ENCODE measurements at places on chromosomes 12 and 14. TPM values are rescaled to one million over a fixed set of nuclear protein-coding genes. Genes with fewer than 3 reads are reported as not detected.

- no peaks in the 10 kb centered on the region for H3K36me3 ChIP-seq
- H3K27ac ChIP-seq, result no peak overlapping the region
- H3K27me3 ChIP-seq, result peaks cover 18% of the 10 kb centered on the region
- no peak overlapping the region for H3K4me3 ChIP-seq
Observed at GRCh38 chr14:99944241-99944651, 121.0 kb upstream of the EVL start.

DNA sequence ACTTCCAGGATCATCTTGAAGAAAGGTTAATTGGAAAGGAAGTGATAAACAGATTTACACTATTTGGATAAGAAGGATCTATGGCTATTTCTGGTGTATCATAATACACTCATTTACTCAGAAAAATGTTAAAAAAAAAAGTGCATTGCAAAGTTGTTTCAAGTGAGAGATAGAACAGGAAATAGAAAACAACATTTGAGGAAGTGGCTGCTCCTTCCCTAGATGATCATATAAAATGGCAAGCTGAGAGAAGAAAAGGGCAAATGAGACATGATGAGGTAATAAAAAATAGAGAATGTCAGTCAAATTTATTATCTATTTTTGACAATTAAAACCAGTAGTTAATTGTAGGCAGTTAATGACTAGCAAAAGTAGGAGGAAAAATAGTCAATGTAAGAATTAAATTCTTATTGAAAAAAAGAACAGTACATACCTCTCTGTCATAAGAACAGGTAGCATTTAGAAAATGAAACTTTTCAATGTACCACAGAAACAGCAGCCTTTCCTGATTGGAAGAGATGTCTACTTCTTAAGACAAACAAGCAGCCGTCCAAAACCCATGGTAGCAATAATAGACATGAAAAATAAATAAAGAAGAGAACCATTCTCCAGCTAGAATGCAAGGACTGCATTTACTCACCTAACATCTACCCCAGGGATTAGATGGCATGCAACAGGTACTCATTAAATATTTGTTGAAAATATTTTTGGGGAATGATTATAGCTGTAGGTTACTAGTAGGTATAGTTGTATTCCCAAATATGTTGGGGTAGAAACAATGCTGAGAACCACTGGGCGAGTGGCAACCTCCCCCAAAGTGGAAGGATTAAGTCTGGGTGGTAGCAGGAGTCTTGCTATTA, 63.9 kb upstream of the GRIP1 start:
- no peaks in the 10 kb centered on the region for H3K27me3 ChIP-seq
- DNase-seq, result no peak
- H3K36me3 ChIP-seq, result no peaks in the 10 kb centered on the region
- peaks cover 23% of the 10 kb centered on the region for H3K4me1 ChIP-seq
- H3K27ac ChIP-seq, result no peak overlapping the region
- H3K4me3 ChIP-seq, result no peak overlapping the region

DNA sequence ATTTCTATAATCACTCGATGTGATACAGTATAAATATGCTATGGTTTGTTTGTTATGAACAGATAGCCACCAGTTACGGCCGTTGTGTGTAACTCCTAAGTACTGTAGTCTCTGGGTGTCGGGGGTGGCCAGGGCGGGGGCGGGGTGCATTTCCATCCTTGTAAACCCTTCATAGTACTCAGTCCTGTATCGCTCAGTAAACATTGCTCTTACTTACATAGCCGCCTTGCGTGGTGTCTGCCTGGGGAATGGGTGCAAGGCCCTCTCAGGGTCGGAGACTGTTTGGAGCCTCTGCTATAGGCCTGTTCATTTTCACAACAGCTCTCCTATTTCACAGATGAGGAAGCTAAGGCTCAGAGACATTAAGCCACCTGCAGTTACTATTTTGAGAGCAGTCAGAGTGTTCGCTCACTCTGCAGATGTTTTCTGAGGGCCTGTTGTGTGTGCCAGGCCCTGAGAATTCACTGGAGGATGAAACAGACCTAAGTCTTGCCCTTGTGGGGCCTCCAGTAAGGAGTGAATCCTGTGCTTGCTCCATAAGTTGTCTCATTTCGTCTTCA, 42.5 kb downstream of the JDP2 start:
- DNase-seq, result no peak
- no peak overlapping the region for H3K4me3 ChIP-seq
- H3K27me3 ChIP-seq, result no peaks in the 10 kb centered on the region
- H3K36me3 ChIP-seq, result peaks cover 24% of the 10 kb centered on the region

GRCh38 chr12:94872971-94873733, 130.3 kb downstream of the NDUFA12 start:
- H3K4me1 ChIP-seq, result peaks cover 10% of the 10 kb centered on the region
- H3K36me3 ChIP-seq, result peaks cover 9% of the 10 kb centered on the region
- peak; percentile 46 for DNase-seq
- peak overlapping the region; percentile 68 for H3K4me3 ChIP-seq
- H3K27me3 ChIP-seq, result peaks cover 58% of the 10 kb centered on the region

GRCh38 chr12:102480406-102480805, at the start of gene IGF1:
IGF1 (minus strand) TSS chr12:102480563; CDS start chr12:102480381, 182 bp downstream.
- no peaks in the 10 kb centered on the region for H3K36me3 ChIP-seq
- no peak for DNase-seq
- no peak within 1 kb of the TSS for H3K27ac ChIP-seq
- no peaks in the 10 kb centered on the region for H3K27me3 ChIP-seq
- H3K4me1 ChIP-seq, result no peaks in the 10 kb centered on the region

- H3K4me3 ChIP-seq, result no peak overlapping the region
- H3K36me3 ChIP-seq, result no peaks in the 10 kb centered on the region
- no peaks in the 10 kb centered on the region for H3K4me1 ChIP-seq
- H3K27me3 ChIP-seq, result no peaks in the 10 kb centered on the region
- DNase-seq, result no peak
- no peak overlapping the region for H3K27ac ChIP-seq
Observed at GRCh38 chr12:80381121-80381520, 62.9 kb upstream of the PTPRQ start.

DNA sequence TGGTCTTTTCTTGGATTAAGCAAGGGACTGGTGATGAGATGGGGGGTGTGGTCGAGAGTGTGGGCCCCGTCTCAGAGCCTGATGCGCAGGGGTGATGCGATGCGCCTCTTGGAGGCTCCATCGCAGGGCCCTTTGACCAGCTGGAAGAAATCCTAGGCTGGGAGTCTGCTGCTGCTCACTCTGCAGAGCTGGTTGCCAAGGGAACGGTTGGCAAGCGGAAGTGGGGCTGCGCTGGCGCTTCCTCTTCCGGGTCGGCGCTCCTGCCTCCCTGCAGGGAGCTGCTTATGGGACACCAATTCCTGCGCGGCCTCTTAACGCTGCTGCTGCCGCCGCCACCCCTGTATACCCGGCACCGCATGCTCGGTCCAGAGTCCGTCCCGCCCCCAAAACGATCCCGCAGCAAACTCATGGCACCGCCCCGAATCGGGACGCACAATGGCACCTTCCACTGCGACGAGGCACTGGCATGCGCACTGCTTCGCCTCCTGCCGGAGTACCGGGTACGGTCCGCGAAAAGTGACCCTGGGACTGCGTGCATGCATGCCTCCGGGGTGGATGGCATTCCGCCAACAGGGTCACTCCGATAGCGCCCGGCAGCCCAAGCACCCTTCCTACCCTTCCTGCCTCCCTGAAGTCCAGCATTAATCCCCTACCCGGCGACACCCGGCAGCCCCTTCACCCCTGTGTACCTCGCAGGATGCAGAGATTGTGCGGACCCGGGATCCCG, at the start of gene MYG1:
Gene MYG1, plus strand, starts transcription at position 242 of the 727 bp plus-strand sequence. Its CDS starts 43 bp downstream, at position 285.
- H3K36me3 ChIP-seq, result peaks cover 59% of the 10 kb centered on the region
- peaks cover 29% of the 10 kb centered on the region for H3K4me1 ChIP-seq
- H3K27ac ChIP-seq, result peak within 1 kb of the TSS; percentile 83
- peak; percentile 80 for DNase-seq
- H3K27me3 ChIP-seq, result no peaks in the 10 kb centered on the region

DNA sequence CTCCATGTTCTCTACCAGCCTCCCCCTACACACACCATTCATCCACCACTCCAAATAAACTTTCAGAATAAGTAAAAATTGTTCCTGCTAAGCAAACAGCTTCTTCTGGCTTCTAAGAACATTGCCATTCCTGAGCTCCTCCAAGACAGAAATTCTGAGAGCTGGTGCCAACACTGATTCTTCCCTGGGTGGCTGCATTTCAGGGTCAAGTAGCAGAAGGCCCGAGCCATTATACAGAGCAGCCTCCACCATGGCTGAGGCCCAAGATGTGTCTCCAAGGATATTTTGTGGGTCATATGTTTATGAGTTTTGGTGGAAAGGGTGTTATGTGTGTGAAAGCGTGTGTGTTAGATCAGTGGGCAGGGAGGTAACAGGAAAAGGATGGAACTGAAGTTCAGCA, 3.5 kb upstream of the RND1 start:
- H3K27me3 ChIP-seq, result no peaks in the 10 kb centered on the region
- no peak overlapping the region for H3K4me3 ChIP-seq
- H3K27ac ChIP-seq, result no peak overlapping the region
- DNase-seq, result no peak

DNA sequence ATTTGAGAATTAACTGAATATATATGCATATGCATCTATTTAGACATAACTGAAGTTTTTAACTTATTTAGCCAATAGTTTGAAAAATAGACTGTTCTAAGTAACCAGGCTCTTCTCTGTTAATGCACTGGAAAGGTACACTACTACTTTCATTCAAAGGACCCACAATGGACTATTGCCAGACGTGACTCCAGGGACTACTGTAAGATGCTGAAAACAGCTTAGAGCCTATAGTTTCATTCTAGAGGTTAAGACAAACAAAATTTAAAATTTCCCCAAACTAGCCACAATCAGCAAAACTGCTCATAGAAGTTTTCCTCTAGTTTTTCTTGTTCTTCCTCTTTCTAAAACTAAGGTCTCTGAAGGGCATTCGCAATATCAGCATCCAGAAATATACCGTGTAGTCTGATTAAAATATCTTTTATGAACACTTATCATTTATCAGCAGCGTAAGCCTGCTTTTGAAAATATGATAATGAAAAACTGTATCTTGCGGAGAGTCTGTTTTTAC, 10.4 kb downstream of the APPL2 start:
- no peak overlapping the region for H3K27ac ChIP-seq
- H3K36me3 ChIP-seq, result peaks cover 18% of the 10 kb centered on the region
- H3K4me3 ChIP-seq, result no peak overlapping the region
- DNase-seq, result no peak

DNA sequence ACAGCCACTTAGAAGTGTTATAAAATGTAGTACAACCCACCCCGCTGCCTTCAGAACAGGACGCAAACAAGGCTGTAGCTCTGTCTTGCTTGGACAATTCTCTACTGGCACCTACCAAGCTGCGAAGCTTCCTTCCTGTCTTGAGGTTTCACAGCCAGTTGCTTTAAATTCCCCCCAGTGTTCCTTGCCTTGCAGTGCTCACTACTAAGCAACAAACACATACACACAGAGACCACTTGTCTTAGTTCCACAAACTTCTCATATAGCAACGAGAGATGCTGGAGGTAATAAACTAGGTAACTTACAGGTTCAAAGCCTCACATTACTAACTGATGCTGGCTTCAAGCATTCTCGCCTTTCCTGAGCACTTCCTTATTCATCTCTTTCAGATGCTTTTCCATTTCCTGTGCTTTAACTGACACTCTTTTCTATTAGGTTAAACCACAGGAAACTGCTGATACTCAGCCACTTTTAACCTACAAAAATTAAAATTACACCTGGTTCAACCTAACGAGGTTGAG, 91.5 kb upstream of the PTGDR start:
- no peak for DNase-seq
- H3K27me3 ChIP-seq, result peaks cover 19% of the 10 kb centered on the region
- no peak overlapping the region for H3K4me3 ChIP-seq
- no peak overlapping the region for H3K27ac ChIP-seq
- H3K4me1 ChIP-seq, result no peaks in the 10 kb centered on the region
- no peaks in the 10 kb centered on the region for H3K36me3 ChIP-seq

GRCh38 chr14:77012193-77012765, 16.2 kb downstream of the IRF2BPL start:
- H3K4me3 ChIP-seq, result no peak overlapping the region
- no peak for DNase-seq
- peaks cover 15% of the 10 kb centered on the region for H3K4me1 ChIP-seq
- H3K27me3 ChIP-seq, result no peaks in the 10 kb centered on the region
- peaks cover 5% of the 10 kb centered on the region for H3K36me3 ChIP-seq

The SCN8A gene
- total RNA-seq, result 7.2 TPM

The FAM216A gene
- total RNA-seq, result 10.5 TPM

The TEX52 gene
- total RNA-seq, result not detected

The LYZ gene
- total RNA-seq, result 392 TPM
